CD4-positive, alpha-beta memory T cell (primary cell): ENCODE measurements at places on chromosomes 7 and 10.
A peak's percentile ranks its signal among the peaks of the same experiment; 100 is the strongest.

GRCh38 chr7:96949766-96950165 is 55.6 kb upstream of the DLX6 start:
- DNase-seq: no peak

DNA sequence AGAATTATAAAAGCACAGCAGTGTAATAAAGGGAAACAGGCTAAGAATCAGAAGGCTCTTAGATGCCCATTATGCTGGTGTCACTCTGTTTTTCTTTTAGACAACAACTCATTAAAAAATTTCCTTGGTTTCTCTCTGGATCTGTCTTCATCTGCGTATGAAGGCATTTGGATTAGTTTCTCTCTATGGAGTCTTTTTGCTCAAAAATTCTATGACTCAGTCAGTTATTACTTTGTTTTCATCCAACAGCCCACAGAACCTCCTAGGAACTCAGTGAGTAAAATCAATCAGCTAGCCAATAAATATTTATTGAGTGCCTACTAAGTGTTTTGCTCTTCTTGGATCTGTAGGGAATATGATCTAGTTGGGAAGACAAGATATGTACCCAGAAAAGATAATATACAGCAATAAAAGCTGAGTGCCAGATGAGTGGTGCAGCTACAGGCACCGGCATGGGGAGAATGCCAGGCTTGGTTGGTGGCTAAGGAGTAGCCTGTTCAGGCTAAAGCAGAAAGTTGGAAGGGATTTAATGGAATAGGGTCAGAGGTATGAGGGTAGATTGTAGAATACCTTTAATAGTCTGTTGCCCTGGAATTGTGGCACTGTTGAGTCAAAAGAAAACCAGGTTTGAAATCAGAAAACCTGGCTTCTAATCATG is 156.2 kb downstream of the LRRC4 start:
- no peak for DNase-seq

DNA sequence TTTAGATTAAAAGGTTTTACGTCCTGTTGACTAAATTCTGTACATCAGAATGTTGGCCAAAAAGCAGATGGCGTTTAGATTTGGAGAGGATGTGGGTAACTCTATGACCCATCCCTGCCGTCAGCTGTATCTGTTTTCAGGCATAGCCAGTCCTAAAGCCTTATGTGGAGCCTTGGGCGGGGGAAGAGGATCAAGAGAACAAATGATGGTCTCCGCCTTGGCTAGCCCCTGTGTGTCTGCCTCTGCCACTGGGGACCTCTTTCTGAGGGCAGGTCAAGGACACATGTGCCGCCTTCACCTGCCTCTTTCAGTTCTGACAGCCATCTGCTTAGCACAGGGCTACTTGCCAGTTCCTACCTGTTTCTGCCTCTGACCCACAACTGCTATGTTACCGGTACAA is 24.1 kb downstream of the PDSS1 start:
- DNase-seq: peak; percentile 68

DNA sequence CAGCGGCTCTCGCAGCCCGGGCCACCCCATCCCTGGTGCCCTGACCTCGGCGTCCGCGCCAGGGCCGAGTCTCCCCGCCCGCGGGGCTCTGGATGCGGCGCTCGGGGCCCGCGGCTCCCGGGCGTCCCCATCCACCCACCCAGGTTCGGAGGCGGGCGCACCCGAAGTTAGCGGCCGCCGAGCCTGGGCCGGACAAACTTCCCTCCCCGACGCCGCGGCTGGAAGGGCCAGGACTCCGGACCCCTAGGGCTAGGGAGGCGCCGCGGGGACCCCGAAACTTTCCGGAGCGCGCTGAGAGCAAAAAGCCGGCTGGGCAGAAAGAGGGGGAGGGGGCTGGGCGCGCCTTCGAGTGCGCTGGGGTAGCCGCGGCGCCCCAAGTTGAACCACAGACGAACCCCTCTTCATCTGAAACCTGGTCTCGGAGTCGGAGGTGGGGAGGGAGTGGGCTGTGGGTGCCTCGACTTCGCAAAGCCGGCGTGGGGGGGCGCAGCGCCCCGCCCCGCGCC is 3.7 kb upstream of the ELFN1 start:
- DNase-seq: no peak

DNA sequence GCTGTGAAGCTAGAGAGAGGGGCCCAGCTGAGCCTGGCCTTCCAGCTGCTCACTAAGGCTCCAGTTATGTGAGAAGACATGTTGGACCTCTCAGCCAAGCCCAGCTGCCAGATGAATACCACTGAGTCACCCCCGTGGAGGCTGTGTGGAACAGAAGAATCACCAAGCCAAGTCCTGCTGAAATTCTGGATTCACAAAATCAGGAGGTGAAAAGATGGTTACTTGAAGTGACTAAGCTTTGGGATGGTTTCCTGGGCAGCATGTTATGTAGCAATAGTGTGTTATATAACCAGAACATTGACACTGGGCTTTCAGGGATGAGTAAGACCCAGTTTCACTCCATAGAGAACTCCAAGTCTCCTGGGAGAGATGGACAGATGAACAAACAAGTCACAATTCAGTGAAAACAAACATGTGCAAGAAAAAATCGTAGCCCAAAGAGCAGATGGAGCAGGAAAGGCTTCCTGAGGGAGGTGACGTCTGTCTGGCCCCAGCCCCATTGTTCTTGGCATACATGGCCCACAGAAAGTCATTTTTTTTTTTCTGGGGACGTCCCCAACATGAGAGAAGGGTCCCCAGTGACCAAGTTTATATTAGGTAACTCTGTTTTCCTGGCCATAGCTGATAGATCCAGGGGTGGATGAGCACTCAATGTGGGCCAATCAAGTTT is 64.1 kb upstream of the PDZD8 start:
- DNase-seq: no peak

- DNase-seq: peak; percentile 28
These were observed at the start of gene ADAM12 for GRCh38 chr10:126387931-126388911. ADAM12 (minus strand) TSS chr10:126388477; CDS start chr10:126388145, 332 bp downstream.

DNA sequence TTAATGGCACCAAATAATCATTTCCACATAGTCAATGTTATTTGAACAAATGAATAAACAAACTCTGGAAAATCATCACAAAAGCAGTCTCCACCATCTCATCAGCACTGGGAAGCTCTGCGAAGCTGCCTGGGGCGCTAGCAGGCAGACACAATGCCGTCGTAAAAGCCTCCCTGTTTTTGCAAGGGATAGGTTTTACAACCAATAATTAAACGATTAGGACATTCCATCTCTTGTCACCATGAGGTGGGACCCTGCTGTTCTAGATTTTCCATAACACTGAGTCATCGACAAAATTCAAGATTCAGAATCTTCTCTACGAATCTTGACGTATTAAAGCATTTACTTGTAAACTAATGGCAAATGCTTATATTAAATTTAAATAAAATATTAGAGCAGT is 172.8 kb upstream of the AKR1E2 start:
- DNase-seq: no peak

- no peak for DNase-seq
These were observed 79.0 kb upstream of the EMX2 start for GRCh38 chr10:117463545-117463920.

DNA sequence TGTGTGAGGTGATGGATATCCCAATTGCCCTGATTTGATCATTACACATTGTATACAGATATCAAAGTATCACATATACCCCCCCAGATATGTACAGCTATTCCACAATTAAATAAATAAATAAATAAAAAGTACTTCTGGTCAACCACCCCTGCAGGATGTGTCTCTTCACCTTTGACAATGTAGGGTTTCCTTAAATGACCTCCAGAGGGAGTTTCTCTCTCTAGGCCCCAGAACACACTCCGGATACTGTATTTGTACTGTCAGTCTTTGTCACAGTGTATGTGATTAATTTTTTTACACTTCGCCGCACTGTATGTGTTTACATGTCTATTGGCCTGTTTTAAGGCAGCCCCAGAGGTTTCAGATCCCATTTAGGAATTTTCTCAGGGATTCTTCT is 123.6 kb downstream of the ADCYAP1R1 start:
- DNase-seq: no peak

- no peak for DNase-seq
These were observed 110.8 kb downstream of the NKX6-2 start for GRCh38 chr10:132675031-132675740.

- DNase-seq: no peak
These were observed 271.4 kb downstream of the POLR1F start for GRCh38 chr7:19437446-19437845.

GRCh38 chr7:94050046-94050445 is 45.9 kb upstream of the BET1 start:
- no peak for DNase-seq

GRCh38 chr7:38190011-38190410 is 12.0 kb downstream of the STARD3NL start:
- no peak for DNase-seq

DNA sequence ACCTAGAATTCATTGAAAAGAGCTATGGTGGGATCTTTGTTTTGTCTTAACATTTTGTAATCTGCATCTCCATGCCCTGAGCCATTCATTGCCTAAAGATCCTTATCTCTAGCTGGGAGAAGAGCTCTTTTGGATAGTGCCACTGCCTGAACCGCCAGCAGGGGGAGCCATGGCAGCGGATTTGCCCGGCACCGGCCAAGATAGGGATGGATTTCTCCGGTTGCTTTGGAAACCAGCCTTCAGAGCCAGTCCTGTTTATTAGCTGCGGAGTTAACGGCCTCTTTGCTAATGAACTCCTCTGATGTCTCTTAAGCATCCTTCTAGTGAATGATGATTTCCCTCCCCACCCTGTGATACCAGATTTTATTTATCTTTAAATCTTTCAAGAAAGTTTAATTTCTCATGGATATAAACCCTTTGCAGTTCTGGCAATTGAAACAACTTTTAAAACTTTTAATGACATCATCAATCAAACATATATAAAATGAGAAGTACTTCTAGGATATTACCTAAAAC is 58.2 kb upstream of the LYZL2 start:
- DNase-seq: peak; percentile 64

DNA sequence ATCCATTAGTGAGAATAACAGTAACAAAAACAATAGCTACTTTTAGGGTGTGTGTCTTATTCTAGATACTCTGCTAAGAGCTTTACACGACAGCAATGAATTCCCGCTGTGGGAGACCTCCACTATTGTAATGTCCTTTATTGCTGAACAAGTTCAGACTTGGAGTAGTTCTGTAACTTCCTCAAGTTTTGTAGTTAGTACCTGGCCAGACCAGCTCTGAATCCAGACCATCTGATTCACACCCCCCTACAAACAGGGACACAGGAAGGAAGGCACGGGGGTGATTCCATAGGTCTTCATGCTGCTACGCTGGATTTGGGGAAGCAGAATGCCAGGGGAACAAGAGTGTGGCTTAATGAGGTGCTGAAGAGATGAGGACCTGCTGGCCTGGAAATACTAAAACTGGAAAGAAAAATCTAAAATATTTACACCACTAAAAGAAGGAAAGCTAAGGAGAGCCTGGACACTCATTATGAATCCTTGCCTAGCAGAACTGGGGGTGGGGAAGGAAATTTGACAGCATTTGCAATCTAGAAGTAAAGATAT is 194.6 kb upstream of the TMEM72 start:
- no peak for DNase-seq

GRCh38 chr7:28328822-28329660 is 83.3 kb upstream of the CREB5 start:
- DNase-seq: no peak

- DNase-seq: peak; percentile 76
These were observed 26.0 kb upstream of the ZNF273 start for GRCh38 chr7:64876792-64877713.

- DNase-seq: no peak
These were observed 13.1 kb downstream of the CNPY1 start for GRCh38 chr7:155533120-155533826.

GRCh38 chr7:70587739-70588138 is 544.2 kb upstream of the GALNT17 start:
- DNase-seq: no peak

GRCh38 chr7:10803720-10804119 is 170.0 kb upstream of the PHF14 start:
- DNase-seq: no peak

DNA sequence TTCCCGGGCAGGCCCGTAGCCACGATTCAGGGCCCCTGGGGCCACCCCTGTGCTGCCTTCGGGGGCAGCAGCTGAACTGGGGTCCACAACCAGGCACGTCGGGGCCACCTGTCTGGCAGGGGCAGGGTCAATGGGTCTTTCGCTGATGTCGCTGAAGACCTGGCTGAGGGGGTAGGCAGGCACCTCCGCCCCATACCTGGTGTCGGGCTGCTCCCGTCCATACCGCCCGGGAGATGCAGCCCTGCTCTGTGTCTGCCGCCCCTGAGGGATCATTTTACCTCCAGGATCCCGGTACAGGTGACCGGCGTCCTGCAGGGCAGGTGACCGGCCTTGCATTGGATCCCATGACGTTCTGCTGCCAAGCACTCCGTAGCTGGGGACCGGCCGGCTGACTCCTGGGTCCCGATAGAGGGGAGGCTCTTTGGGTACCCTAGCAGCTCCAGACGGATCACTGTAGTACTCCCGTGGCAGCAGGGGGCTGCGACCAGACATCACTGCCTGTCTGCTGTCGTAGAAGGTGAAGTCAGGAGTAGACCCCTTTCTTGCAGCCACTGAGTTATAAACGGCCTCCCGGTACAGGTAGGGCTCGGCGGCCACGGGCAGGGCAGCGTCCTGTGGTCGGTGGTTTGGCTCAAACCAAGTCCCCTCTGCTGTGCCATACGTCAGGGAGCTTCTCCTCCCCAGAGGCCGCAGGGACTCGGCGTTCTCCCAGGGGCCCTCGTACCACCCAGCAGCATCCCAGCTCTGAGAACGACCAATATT is 85.2 kb downstream of the ZRANB1 start:
- DNase-seq: no peak

GRCh38 chr7:140317999-140318398 is 80.3 kb downstream of the SLC37A3 start:
- DNase-seq: no peak

- DNase-seq: no peak
These were observed 16.2 kb upstream of the EXOC6 start for GRCh38 chr10:92832121-92832520.

DNA sequence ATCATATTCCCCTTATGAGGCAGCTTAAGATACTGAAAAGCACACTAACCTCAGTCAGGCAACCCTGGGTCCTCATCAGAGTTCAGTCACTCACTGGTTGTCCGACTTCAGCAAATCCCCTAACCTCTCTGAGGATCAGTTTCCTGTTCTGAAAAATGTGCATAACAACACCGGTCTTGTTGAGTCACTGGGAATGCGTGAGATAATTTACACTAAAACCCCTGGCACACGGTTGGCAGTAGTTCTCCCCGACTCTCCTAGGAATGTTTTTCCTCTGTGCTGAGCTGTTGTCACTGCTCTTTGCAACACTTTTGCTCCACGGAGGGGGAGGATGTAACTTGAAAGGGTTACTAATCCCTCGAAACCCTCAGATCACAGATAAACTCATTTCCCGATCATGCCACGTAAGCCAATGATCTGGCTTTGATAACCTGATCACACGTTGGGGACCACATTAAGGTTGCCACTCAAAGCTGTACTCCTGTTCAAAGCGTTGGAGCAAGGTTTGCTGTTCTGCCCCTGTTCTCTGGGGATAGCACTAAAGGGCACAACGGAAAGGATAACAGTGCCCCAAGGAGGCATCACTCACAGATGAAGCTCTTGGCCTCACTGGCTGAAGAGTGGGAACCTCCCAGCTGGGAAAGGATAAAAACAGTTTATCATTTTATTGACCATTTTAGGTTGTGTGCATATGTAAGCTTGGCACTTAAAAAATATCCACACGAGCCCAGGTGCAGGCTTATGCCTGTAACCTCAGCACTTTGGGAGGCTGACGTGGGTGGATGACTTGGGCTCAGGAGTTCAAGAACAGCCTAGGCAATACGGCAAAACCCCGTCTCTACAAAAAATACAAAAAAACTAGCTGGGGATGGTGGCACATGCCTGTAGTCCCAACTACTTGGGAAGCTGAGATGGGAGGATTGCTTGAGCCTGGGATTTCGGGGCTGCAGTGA is 5.0 kb upstream of the RBM17 start:
- peak; percentile 47 for DNase-seq

- peak; percentile 1 for DNase-seq
These were observed 558 bp downstream of the TCTN3 start for GRCh38 chr10:95693071-95693667.

- DNase-seq: no peak
These were observed 90.5 kb upstream of the GSDME start for GRCh38 chr7:24847754-24848153.
